ENCODE measurements at places on chromosomes 7 and 10.
A peak's percentile ranks its signal among the peaks of the same experiment; 100 is the strongest.

- no peaks in the 10 kb centered on the region for H3K27me3 ChIP-seq
- no peaks in the 10 kb centered on the region for H3K4me1 ChIP-seq
- no peak for DNase-seq
- no peaks in the 10 kb centered on the region for H3K36me3 ChIP-seq
- H3K27ac ChIP-seq: no peak overlapping the region
Measured at GRCh38 chr7:136617176-136617575, 251.3 kb upstream of the CHRM2 start.

GRCh38 chr7:82778021-82778420 lies 334.4 kb upstream of the CACNA2D1 start:
- H3K36me3 ChIP-seq: no peaks in the 10 kb centered on the region
- H3K27me3 ChIP-seq: no peaks in the 10 kb centered on the region
- peak; percentile 50 for DNase-seq
- no peak overlapping the region for H3K27ac ChIP-seq
- H3K4me1 ChIP-seq: no peaks in the 10 kb centered on the region
- no peak overlapping the region for H3K4me3 ChIP-seq

GRCh38 chr10:117668327-117669008 lies 125.9 kb downstream of the EMX2 start:
- DNase-seq: no peak
- no peak overlapping the region for H3K4me3 ChIP-seq
- peaks cover 3% of the 10 kb centered on the region for H3K27me3 ChIP-seq
- no peaks in the 10 kb centered on the region for H3K36me3 ChIP-seq
- H3K4me1 ChIP-seq: peaks cover under 1% of the 10 kb centered on the region
- H3K27ac ChIP-seq: no peak overlapping the region

- H3K27ac ChIP-seq: peak overlapping the region; percentile 38
- H3K36me3 ChIP-seq: no peaks in the 10 kb centered on the region
- no peaks in the 10 kb centered on the region for H3K27me3 ChIP-seq
- peaks cover 10% of the 10 kb centered on the region for H3K4me1 ChIP-seq
Measured at GRCh38 chr7:99124236-99124635, 19.7 kb downstream of the SMURF1 start.

- no peak for DNase-seq
- H3K4me3 ChIP-seq: no peak overlapping the region
- H3K27ac ChIP-seq: no peak overlapping the region
- H3K36me3 ChIP-seq: no peaks in the 10 kb centered on the region
- H3K27me3 ChIP-seq: peaks cover 13% of the 10 kb centered on the region
Measured at GRCh38 chr10:101561068-101561915, 26.8 kb downstream of the POLL start.

GRCh38 chr10:7070950-7071349 lies 339.9 kb downstream of the SFMBT2 start:
- no peaks in the 10 kb centered on the region for H3K4me1 ChIP-seq
- no peak for DNase-seq
- H3K27me3 ChIP-seq: no peaks in the 10 kb centered on the region
- H3K36me3 ChIP-seq: no peaks in the 10 kb centered on the region

GRCh38 chr7:138669364-138669763 lies 31.8 kb downstream of the SVOPL start:
- H3K36me3 ChIP-seq: no peaks in the 10 kb centered on the region
- no peak overlapping the region for H3K4me3 ChIP-seq
- no peak overlapping the region for H3K27ac ChIP-seq
- no peak for DNase-seq
- no peaks in the 10 kb centered on the region for H3K4me1 ChIP-seq
- peaks cover 4% of the 10 kb centered on the region for H3K27me3 ChIP-seq

DNA sequence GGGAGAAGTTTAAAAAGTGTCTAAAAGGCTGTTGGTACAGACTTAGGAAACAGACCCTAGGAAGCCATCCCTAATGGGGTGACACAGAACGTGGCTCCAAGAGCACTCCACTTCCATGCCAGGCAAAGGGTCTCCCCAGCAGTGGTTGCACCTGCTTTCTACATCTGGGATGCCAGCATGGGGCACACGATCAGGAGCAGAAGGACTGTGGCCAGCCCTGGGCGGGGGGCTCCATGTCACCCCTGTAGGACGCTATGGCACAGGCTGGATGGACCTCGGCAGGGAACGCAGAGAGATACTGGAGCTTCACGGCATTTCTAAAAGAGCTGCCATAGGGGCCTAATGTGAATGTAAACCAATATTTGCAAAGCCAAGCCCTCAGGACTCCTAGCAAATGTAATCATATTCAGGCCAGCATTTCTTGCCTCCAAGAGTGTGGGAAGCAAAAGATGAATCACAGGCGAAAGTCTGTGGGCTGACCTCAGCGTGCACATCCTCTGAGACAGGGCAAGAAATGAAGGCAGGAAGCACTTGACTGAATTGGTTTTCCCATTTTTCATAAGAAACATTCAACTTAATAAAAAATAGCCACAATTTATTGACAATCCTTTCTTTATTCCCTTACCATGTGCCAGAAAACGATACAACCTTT lies 93.9 kb downstream of the ATXN7L1 start:
- no peaks in the 10 kb centered on the region for H3K36me3 ChIP-seq
- H3K27ac ChIP-seq: peak overlapping the region; percentile 84
- H3K27me3 ChIP-seq: no peaks in the 10 kb centered on the region
- no peak overlapping the region for H3K4me3 ChIP-seq

GRCh38 chr7:144812379-144813283 lies 23.2 kb downstream of the TPK1 start:
- no peaks in the 10 kb centered on the region for H3K27me3 ChIP-seq
- H3K27ac ChIP-seq: no peak overlapping the region
- no peaks in the 10 kb centered on the region for H3K36me3 ChIP-seq
- no peaks in the 10 kb centered on the region for H3K4me1 ChIP-seq

DNA sequence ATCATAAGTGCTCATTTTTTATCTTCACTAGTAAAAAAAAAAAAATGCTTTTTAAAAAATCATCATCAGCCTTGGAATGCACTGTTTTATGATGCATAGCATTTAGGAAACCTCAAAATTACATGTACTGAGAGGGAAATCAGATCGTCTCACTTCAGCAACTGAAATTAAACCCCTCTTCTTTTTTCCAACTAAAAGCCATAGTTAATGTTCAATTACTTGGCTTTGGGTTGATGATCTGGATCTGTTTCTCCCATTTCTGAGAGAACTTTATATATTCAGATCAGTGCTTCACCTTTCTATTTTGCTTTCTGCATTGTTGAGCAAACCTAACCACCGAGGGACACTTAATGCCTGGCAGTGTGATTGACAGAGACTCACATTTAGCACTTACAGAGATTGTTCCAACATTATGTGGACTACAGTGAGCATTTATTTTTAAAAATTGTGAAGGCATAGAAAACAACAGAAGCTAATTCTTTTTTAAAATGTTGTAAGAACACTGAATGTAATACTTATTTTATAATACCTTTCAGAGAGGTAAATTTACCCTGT lies 678.4 kb downstream of the PHTF2 start:
- H3K27ac ChIP-seq: no peak overlapping the region
- H3K4me1 ChIP-seq: no peaks in the 10 kb centered on the region
- DNase-seq: no peak
- no peaks in the 10 kb centered on the region for H3K36me3 ChIP-seq

Measured in astrocyte (in vitro differentiated cells and primary cell).